Renal cortex interstitium (tissue), 15 donors: ENCODE measurements at places on chromosomes 12 and 14. TPM values are rescaled to one million over a fixed set of nuclear protein-coding genes. Genes with fewer than 3 reads are reported as not detected.

GRCh38 chr12:46578190-46578982 lies 205.8 kb upstream of the SLC38A2 start:
- no peak for DNase-seq

DNA sequence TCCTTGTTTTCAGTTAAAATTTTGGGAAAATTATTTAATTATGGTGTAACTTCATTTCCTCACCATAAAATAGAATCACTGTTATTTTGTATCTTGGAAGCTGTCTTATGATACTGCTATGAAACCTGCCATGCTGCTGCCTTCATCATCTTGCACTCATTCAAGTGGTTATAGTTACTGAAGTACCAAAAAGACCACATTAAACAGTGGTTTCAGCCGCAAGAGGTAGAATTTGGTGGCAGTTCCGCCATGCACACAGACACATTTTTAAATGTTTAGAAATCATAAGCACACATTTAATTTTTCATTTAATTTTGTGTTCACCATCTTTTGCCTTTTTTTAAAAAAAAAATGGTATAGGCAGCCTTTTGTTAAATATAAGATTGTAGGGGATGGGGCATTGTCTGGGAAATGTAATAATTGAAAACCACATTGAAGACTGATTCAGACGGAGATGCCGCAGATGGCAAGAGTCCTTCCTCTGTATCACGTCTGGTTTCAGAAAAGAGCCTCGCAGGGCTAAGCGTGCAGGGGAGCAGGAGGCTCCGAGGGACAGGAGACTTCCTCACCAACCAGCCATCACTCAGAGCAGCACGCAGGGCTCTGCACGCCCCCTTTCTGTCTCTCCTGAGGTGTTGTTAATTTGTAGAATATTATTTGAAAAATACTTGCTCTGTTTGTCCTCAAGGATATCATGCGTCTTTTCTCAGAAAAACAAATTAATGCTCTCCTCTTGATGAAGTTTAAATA lies 115.2 kb upstream of the PELI2 start:
- no peak for DNase-seq

DNA sequence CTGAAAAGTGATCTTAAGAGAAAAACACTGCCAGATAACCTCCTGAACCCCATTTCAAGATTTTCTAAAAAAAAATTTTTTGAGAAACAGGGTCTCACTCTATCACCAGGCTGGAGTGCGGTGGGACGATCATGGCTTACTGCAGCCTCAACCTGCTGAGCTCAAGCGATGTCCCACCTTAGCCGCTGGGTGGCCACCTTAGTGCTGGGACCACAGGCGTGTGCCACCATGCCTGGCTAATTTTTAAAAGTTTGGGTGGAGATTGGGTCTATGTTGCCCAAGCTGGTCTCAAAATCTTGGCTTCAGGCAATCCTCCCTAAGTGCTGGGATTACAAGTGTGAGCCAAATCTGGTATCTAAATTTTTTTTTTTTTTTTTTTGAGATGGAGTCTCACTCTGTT lies 3.4 kb downstream of the PNMA1 start:
- no peak for DNase-seq

- no peak for DNase-seq
Observed at GRCh38 chr12:59615392-59616165, 19.8 kb downstream of the SLC16A7 start.

DNA sequence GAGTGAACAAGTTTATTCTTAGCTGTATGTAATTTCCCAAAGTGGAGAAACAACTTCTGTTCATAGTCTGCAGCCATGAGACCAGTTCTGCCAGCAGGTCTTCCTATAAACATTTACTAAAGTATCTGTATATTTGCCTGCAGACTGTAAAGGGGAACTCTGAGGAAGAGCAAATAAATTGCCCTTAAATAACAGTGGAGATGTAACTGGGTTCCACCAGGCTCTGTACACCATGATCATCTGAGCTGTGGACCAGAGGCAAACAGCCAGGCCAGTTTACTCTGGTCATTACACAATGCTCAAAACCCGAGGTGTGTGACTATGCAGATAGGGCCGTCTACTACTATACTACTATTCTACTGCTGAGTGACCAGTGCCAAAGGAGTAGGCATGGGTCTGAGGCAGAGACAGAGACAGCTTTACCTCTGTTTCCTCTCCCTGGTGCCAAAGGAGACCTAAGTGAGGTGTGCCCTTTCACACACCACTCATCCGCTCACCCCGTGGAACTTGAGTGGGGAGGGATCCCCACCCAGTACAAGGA lies 21.1 kb upstream of the CERS5 start:
- no peak for DNase-seq

DNA sequence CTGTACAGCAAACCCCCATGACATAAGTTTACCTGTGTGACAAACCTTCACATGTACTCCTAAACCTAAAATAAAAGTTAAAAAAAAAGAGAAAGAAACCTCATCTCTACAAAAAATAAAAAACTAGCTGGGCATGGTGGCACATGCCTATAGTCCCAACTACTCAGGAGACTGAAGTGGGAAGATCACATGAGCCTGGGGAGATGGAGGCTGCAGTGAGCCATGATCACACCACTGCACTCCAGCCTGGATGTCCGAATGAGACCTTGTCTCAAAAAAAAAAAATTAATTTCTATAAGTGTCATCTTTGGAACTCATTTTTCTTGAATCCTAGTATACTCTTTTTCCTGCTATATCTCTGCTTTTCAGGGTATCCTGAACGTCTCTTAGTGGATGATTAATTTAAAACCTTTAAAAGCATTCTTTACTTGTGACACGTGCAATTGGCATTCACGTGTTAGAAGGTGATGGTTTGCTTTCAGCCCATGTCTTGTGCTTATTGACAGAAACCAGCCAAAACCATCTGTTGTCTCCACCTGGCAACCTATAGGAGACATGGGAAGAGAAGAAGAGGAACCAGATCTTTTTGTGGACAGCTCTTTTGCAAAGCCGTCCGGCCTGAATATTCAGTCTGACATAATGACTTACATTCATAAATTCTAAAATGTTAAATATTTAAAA lies 30.6 kb upstream of the PPFIBP1 start:
- no peak for DNase-seq

GRCh38 chr12:116559162-116559935 lies at the start of gene MAP1LC3B2:
MAP1LC3B2 (plus strand) TSS chr12:116559381; CDS start chr12:116575943, 16,562 bp downstream.
- DNase-seq: no peak

The GPR162 gene
- polyA plus RNA-seq: 25.4 TPM

The RFX4 gene
- 0.26 TPM for polyA plus RNA-seq

The DIO2 gene
- polyA plus RNA-seq: 0.20 TPM

DNA sequence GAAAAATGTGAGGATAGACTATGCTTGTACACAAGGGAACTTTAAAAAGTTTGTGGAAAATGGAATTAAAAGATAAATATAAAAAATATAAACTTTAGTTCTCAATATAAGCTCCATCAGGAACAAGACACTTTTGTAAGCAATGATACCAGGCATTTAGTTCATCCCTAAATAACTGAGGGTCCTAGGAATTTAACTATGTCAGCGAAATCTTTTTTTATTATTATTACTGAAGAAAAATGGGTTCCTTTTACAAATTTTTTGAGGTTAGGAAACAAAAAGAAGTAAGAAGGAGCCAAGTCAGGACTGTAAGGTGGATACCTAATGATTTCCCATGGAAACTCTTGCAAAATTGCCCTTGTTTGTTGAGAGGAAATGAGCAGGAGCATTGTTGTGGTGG lies 102.8 kb downstream of the TRMT5 start:
- DNase-seq: no peak

The KRT79 gene
- polyA plus RNA-seq: not detected

The AHNAK2 gene
- 2.5 TPM for polyA plus RNA-seq

GRCh38 chr14:34554540-34555250 lies 15.2 kb upstream of the EAPP start:
- no peak for DNase-seq

DNA sequence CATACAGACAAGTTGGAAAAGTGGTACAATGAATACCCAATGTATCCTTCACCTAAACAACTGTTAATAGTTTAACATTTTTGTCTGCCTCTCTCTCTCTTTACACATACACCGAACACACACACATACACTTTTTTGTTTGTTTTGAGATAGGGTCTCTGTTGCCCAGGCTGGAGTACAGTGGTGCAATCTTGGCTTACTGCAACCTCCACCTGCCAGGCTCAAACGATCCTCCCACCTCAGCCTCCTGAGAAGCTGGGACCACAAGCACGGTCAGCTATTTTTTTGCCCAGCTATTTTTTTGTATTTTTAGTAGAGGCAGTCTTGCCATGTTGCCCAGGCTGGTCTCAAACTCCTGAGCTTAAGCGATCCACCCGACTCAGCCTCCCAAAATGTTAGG lies 16.8 kb downstream of the ZCCHC8 start:
- no peak for DNase-seq

The EFS gene
- 51.2 TPM for polyA plus RNA-seq

DNA sequence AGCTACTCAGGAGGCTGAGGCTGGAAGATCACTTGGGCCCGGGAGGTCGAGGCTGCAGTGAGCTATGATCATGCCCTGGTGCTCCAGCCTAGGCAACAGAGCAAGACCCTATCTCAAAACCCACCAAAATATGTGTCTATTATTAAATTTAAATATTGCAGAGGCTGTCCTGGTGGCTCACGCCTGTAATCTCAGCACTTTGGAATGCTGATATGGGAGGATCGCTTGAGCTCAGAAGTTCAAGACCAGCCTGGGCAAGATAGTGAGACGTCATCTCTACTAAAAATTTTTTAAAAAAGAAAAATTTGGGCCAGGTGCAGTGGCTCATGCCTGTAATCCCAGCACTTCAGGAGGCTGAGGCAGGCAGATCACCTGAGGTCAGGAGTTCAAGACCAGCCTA lies 13.9 kb downstream of the PSMA6 start:
- DNase-seq: no peak
